ENCODE measurements at places on chromosomes 3 and 15. TPM values are rescaled to one million over a fixed set of nuclear protein-coding genes. Genes with fewer than 3 reads are reported as not detected.
A peak's percentile ranks its signal among the peaks of the same experiment; 100 is the strongest.

- H3K4me3 ChIP-seq: no peak overlapping the region
- H3K27ac ChIP-seq: no peak overlapping the region
- H3K36me3 ChIP-seq: no peaks in the 10 kb centered on the region
- H3K4me1 ChIP-seq: no peaks in the 10 kb centered on the region
- no peak for DNase-seq
Observed at GRCh38 chr3:149632225-149632624, 25.6 kb downstream of the WWTR1 start.

Gene RASGRP1
- 179 TPM for total RNA-seq

- H3K36me3 ChIP-seq: peaks cover 29% of the 10 kb centered on the region
- no peaks in the 10 kb centered on the region for H3K27me3 ChIP-seq
- H3K4me1 ChIP-seq: peaks cover 8% of the 10 kb centered on the region
- DNase-seq: no peak
- no peak overlapping the region for H3K4me3 ChIP-seq
- H3K27ac ChIP-seq: no peak overlapping the region
Observed at GRCh38 chr3:142374687-142375086, 73.2 kb downstream of the XRN1 start.

Gene ATP13A4
- total RNA-seq: 4.2 TPM

DNA sequence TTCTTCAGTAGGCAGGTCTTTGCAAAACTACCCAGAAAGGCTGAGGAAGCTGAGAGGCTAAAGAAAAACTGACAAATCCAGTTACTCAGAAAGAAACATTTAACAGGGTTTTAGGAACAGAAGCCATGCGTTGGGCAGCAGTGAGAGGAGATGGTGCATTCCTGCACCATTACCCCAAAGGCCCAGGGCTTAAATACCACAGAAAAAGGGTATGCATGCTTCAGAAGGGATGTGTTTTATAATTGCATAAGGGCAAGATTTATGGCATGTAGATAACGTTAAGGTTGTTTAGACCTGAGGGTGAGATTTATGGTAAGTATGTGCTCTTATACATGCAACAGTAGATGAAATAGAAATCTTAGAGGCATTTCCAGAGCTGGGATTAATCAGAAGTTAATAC, 10.0 kb downstream of the C3orf52 start:
- no peak for DNase-seq
- H3K27ac ChIP-seq: no peak overlapping the region
- H3K4me1 ChIP-seq: peaks cover 16% of the 10 kb centered on the region
- peaks cover 2% of the 10 kb centered on the region for H3K36me3 ChIP-seq
- no peak overlapping the region for H3K4me3 ChIP-seq

- DNase-seq: peak; percentile 70
- H3K4me3 ChIP-seq: no peak overlapping the region
- no peaks in the 10 kb centered on the region for H3K36me3 ChIP-seq
- peaks cover 1% of the 10 kb centered on the region for H3K4me1 ChIP-seq
- no peak overlapping the region for H3K27ac ChIP-seq
- H3K27me3 ChIP-seq: peaks cover 19% of the 10 kb centered on the region
Observed at GRCh38 chr3:46705022-46705530, 3.9 kb downstream of the TMIE start.

DNA sequence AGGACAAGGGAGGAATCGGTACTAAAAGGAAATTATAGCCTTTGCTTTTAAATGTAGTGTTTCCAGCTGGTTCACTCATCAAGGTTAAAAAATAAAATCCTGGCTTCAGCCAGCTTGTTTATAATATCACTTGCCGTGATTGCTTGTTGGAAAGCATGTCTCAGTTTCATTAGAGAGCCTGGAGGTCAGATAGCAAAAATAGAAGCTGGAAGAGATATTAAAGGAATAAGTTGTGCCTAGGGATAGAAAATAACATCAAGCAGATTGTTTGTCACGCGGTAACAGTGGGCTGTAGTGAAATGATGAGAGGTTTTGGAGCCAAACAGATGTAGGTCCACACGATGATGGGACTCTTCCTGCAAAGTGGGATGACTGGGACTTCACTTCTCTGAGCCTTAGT, 17.7 kb upstream of the SLMAP start:
- no peaks in the 10 kb centered on the region for H3K27me3 ChIP-seq
- no peak for DNase-seq
- H3K4me1 ChIP-seq: peaks cover 4% of the 10 kb centered on the region
- no peak overlapping the region for H3K4me3 ChIP-seq
- no peak overlapping the region for H3K27ac ChIP-seq
- H3K36me3 ChIP-seq: no peaks in the 10 kb centered on the region

GRCh38 chr15:69435985-69436384, 16.6 kb upstream of the RPLP1 start:
- H3K4me3 ChIP-seq: no peak overlapping the region
- H3K27me3 ChIP-seq: no peaks in the 10 kb centered on the region
- peaks cover 60% of the 10 kb centered on the region for H3K36me3 ChIP-seq
- H3K4me1 ChIP-seq: peaks cover 4% of the 10 kb centered on the region
- H3K27ac ChIP-seq: no peak overlapping the region

- no peaks in the 10 kb centered on the region for H3K36me3 ChIP-seq
- H3K27ac ChIP-seq: no peak overlapping the region
- H3K27me3 ChIP-seq: peaks cover 2% of the 10 kb centered on the region
- no peak overlapping the region for H3K4me3 ChIP-seq
- no peak for DNase-seq
- H3K4me1 ChIP-seq: peaks cover 2% of the 10 kb centered on the region
Observed at GRCh38 chr15:65334586-65335231, 30.2 kb downstream of the RNU5B-1 start.

Gene LRRC31
- not detected for total RNA-seq

DNA sequence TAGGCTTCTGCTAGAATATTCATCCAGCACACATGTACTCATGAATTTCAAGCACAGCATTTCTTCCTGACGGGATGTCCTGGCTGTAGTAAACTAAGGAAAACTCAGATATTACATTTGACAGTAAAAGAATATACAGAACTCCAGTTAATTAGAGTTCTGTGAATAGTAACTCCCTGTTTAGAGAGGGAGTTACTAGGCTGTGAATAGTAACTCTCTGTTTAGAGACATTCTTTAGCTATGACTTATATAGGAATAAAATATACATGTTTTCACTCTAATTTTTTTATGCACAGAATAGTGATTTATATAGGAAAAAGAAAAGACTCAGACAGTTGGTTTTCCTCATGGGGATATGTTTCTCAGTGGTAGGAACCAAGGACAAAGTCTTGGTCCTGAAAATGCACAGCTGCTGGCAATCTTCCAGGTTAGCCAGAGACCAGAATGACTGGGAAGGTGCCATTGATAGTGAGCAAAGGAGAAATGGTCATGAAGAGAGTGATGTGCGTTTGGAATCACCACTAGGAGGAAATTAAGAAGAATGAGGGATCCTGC, 480.7 kb upstream of the THBS1 start:
- H3K36me3 ChIP-seq: no peaks in the 10 kb centered on the region
- H3K4me1 ChIP-seq: no peaks in the 10 kb centered on the region
- DNase-seq: no peak
- no peak overlapping the region for H3K27ac ChIP-seq

DNA sequence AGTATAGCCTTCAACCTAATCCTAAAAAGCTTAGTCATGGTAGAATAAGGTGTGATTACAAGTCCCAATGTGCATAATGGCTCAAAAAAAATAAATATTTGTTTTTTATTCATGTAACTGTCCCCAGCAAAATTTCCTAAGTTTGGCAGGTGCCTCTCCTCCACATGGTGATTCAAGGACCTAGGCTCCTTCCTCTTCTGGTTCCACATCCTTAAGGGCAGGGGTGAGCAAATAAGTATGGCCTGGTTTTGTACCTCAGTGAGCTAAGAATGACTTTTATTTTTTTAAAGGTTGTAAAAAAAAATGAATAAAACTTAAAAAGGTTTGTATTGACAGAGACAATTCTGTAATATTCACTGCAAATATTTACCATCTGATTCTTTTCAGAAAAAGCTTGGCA, 343.5 kb upstream of the UBE2E2 start:
- DNase-seq: no peak
- H3K36me3 ChIP-seq: no peaks in the 10 kb centered on the region
- no peaks in the 10 kb centered on the region for H3K4me1 ChIP-seq
- H3K27me3 ChIP-seq: peaks cover 2% of the 10 kb centered on the region
- no peak overlapping the region for H3K27ac ChIP-seq

Gene COX5A
- total RNA-seq: 222 TPM

Gene TF
- total RNA-seq: 0.97 TPM

Gene FAM107A
- not detected for total RNA-seq

- H3K27ac ChIP-seq: no peak overlapping the region
- H3K4me3 ChIP-seq: no peak overlapping the region
- H3K27me3 ChIP-seq: peaks cover 4% of the 10 kb centered on the region
Observed at GRCh38 chr3:146334151-146334550, 83.2 kb upstream of the PLSCR4 start.

GRCh38 chr3:135050536-135050935, 255.5 kb downstream of the EPHB1 start:
- H3K36me3 ChIP-seq: no peaks in the 10 kb centered on the region
- no peak for DNase-seq
- no peak overlapping the region for H3K27ac ChIP-seq

DNA sequence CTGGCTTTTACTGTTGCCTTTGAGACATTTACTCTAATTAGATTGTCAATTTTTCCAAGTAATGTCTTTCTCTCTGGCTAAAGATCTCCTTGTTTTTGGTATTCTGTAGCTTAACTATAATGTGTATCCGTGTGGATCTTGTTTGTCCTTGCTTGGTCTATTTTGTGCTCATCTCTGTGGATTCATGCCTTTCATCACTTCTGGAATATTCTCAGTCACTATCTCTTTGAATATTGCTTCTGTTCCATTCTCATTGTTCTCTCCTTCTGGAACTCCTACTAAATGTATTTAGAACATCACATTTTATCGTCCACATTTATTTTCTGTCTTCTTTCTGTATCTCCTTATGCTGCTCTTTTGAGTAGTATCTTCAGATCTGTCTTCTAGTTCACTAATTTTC, 12.7 kb downstream of the PGPEP1L start:
- H3K36me3 ChIP-seq: no peaks in the 10 kb centered on the region
- peaks cover 22% of the 10 kb centered on the region for H3K27me3 ChIP-seq
- no peaks in the 10 kb centered on the region for H3K4me1 ChIP-seq
- no peak for DNase-seq
- no peak overlapping the region for H3K27ac ChIP-seq
- no peak overlapping the region for H3K4me3 ChIP-seq

Gene GABRG3
- total RNA-seq: not detected

GRCh38 chr15:57102858-57103257, 184.4 kb downstream of the TCF12 start:
- H3K27me3 ChIP-seq: no peaks in the 10 kb centered on the region
- no peak overlapping the region for H3K4me3 ChIP-seq
- H3K36me3 ChIP-seq: peaks cover 24% of the 10 kb centered on the region
- no peak for DNase-seq
- H3K27ac ChIP-seq: no peak overlapping the region

DNA sequence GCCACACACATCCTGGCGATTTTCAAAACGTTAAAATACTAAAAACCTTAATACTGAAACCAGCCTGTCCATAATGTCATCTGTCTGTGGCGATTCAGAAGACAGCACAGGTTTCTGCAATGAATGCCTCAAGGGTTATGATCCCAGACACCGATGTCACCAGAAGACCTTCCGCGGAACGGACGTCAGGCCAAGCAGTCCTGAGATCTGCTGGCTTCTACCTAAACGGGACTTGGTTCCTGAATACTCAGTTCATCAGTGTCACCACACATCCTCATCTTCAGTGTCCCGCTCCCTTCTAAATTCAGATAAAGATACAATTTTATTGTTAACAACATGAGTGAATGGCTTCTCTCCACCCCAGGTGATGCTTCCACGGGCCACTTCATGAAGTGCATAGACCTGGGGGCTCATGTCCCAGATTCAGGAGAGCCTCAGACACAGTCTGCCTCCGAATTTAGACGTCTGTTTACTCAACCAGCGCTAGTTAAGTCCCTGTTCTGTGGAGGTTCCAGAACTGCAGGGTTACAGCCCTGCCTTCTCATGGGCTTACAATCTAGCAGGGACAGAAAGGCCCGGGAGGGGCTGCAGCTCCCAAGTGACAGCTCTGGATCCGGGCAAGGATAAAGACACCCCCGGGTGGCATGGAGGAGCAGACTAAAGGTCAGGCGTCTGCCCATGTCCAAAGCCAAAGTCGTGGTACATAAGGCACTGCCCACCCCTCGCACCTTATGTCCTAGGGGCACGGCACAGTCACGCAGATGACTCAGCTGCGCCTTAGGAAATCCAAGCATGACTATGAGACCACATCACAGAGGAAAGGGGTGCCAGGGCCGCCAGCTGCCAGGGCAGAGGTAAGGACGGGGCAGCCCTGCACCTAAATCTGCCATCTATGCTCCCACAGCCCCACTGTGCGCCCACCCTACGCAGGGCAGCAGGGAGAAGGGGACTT, 75.9 kb downstream of the VGLL4 start:
- H3K27me3 ChIP-seq: no peaks in the 10 kb centered on the region
- H3K4me3 ChIP-seq: no peak overlapping the region
- no peak for DNase-seq
- no peak overlapping the region for H3K27ac ChIP-seq
- H3K36me3 ChIP-seq: peaks cover 3% of the 10 kb centered on the region
- H3K4me1 ChIP-seq: peaks cover 2% of the 10 kb centered on the region

Gene BUB1B
- 59.3 TPM for total RNA-seq

DNA sequence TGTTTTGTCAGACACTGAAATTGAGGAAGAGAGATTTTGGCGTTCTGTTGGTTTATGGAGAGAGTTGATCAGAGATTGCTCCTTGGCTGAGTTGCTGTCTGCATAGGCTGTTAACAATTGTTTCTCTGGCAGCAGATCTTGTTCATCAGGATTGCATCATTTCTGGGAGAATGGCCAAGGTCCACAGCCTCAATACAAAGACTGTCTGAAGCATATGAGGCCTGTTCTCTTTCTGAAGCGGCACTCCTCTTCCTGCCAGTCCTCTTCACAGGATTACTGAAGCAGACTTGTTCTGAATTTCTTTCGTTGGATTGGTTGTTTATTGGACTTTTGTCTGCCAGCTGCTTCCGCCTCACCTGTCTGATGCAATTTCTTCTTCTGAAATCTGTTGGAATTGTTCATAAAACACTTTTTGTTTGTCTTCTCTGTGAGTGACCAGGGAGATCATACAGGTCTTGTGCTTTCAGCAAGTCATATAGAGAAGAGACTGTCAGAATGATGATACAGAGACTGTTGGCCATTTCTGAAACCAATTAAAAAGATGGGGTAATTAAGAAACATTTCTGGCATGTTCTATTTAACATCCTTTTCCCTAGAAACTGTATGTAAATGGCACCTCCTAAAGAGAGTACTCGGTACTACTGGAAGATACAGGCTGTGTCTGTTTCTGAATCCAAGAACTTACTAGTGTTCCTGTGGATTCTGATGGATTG, 25.5 kb downstream of the SETD5 start:
- no peak for DNase-seq
- H3K27me3 ChIP-seq: no peaks in the 10 kb centered on the region
- peaks cover 38% of the 10 kb centered on the region for H3K4me1 ChIP-seq
- peak overlapping the region; percentile 69 for H3K27ac ChIP-seq

Gene CYP8B1
- total RNA-seq: not detected

GRCh38 chr3:46228260-46229242, 13.7 kb upstream of the CCR3 start:
- H3K36me3 ChIP-seq: peaks cover 11% of the 10 kb centered on the region
- H3K4me1 ChIP-seq: peaks cover 14% of the 10 kb centered on the region
- H3K27ac ChIP-seq: no peak overlapping the region
- no peak for DNase-seq
- peaks cover 10% of the 10 kb centered on the region for H3K27me3 ChIP-seq

Gene PLSCR4
- not detected for total RNA-seq

All from activated naive CD8-positive, alpha-beta T cell treated with anti-CD3 and anti-CD28 coated beads, Interleukin-2, amount 10 ng/mL, durations not matched to agents 7 days and 5 days (primary cell).